Activated CD4-positive, alpha-beta T cell treated with anti-CD3 and anti-CD28 coated beads, Interleukin-2, amount 50 U/mL, for 4 hours (primary cell): ENCODE measurements at places on chromosomes 5 and 9.

DNA sequence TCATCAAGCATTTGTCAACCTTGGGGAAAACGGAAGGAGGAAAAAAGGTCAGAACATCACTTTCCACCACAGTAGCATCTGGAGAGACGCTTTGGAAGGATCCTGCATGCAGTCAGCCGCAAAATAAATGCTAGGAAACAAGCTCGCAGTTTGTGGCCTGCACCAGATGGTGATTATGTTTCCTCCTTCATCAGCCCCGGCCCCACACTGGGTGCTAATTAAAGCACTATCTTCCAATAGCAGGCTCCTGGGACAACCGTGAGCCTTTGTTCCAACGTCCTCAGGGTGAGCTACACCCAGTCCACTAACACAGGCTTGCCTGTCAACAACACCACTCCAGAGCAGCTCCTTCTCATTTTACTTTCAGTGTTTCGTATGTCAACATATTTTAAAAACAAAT, 64.0 kb downstream of the RNF130 start:
- no peak for DNase-seq

GRCh38 chr5:56440871-56441740, 208.0 kb upstream of the ANKRD55 start:
- DNase-seq: no peak

DNA sequence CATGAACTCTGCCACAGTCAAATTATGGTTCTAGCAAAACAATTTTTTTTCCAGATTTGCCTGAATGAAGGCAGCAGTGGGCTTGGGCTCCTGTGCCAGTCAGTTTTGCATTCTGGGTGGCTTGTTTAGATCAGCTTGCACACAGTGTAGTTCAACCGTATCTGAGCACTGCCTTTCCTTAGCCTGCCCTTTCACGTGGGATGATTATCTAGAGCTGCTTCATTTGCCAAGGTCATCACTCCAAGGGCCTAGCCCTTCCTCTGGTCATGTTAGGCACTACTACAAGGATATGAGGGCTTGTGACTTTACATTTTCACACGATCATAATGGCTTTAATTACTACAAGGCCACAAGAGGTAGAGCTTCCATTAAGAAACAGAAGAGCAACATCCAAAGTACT, 150.6 kb upstream of the EFNA5 start:
- DNase-seq: no peak

GRCh38 chr9:25427898-25428297, 250.3 kb downstream of the TUSC1 start:
- DNase-seq: no peak

GRCh38 chr9:88777498-88778312, 213.6 kb upstream of the S1PR3 start:
- no peak for DNase-seq
